ENCODE measurements at places on chromosomes 7 and 10.

- no peak for DNase-seq
Measured at GRCh38 chr10:93006435-93007039, 54.1 kb upstream of the CYP26C1 start.

DNA sequence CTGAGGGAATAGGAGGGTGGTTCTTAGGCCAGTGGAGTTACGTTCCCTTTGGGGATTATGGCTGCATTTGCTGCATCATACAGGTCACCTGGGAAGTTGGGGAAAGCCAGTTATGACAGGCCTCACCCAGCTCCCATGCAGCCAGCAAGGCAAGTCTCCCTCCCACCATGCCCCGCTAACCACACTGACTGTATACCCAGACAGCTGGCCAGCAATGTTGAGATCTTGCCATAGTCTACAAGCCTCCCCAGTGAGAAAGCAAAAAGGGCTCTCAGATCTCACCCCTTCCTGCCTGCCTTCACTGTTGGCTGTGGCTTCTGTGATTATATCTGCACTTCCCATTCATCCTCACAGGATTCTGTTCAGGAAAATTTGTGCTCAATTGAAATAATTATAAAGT is 133.3 kb upstream of the HGF start:
- DNase-seq, result no peak

DNA sequence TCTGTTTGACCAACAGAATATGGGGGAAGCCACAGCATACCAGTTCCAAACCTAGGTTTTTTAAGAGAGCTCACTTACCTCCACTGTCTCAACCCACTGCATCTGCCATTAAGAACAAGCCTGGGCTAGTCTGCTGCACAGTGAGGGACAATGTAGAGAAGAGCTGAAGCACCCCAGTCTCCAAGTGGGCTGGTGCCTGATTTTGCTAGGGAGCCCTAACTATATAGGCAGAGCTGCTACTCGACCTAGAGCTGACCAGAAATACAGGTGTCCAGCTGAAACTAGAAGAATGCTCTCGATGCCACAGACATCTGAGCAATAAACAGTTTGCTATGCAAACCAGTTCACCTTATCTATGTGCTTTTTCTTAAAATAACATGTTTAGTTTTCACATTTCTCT is 106.9 kb upstream of the BET1 start:
- DNase-seq, result no peak

DNA sequence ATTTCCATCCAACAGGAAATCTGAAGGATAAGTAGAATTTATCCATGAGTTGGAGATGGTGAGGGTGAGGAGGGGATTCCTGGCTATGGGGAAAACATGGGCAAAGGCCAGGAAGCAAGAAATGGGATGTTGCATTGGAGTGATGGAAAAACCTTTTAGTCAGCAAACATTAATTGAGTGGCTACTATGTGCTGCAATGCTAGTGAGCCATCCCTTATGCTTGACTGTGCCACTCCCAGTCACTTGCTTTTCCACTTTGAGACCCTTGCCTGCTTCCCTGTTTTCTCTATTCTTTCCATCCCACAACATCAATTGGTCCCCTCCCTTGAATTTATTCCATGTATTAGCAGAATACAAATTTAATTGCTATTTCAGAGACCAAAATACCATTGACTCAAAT is 252.7 kb upstream of the HABP2 start:
- DNase-seq, result no peak

GRCh38 chr10:117462816-117463544 is 79.6 kb upstream of the EMX2 start:
- DNase-seq, result no peak

- DNase-seq, result no peak
Measured at GRCh38 chr10:77027141-77027540, 610.5 kb downstream of the KCNMA1 start.
